ENCODE measurements at places on chromosomes 1 and 21.

GRCh38 chr1:9314111-9314510 lies 21.4 kb downstream of the SPSB1 start:
- DNase-seq = no peak

GRCh38 chr1:236608930-236609726 lies 4.8 kb upstream of the HEATR1 start:
- peak; percentile 13 for DNase-seq

- no peak for DNase-seq
Observed at GRCh38 chr1:109116286-109116685, 2.4 kb downstream of the ELAPOR1 start.

GRCh38 chr1:204073837-204074273 lies 940 bp downstream of the SOX13 start:
- no peak for DNase-seq

- DNase-seq = no peak
Observed at GRCh38 chr1:9320520-9321479, 28.1 kb downstream of the SPSB1 start.

DNA sequence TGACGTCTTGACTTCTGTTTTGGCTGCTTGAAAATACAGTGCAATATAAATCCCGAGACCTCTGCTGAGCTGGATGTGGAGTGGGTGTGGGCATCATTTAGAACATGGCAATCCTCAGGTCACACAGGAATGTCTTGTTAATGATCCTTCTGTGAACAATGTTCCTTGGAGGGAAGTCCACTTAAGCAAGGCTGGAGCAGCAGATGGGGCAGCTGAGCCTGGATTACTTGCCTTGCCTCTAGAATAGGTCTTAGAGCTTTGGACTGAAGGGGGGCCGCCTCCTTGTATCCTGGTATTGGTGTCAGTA lies 926 bp upstream of the SCMH1 start:
- no peak for DNase-seq

DNA sequence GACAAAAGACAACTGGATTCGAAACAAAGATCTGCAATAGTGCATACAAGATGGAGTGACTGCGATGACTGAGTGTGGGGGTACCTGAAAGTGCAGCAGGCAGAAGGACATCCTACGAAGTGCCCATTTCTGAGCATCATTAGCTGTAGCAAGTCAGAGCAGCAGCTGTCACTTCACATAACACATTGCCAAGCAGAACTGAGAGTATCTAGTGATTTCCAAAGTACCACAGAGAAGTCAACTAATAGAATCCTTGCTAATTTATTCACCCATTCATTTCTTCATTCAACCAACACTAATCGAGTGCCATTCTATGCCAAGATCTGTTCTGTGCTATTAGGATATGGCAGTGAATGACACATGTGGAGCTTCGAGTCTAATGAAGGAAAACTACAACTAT lies 31.6 kb upstream of the CAMSAP2 start:
- DNase-seq = no peak

DNA sequence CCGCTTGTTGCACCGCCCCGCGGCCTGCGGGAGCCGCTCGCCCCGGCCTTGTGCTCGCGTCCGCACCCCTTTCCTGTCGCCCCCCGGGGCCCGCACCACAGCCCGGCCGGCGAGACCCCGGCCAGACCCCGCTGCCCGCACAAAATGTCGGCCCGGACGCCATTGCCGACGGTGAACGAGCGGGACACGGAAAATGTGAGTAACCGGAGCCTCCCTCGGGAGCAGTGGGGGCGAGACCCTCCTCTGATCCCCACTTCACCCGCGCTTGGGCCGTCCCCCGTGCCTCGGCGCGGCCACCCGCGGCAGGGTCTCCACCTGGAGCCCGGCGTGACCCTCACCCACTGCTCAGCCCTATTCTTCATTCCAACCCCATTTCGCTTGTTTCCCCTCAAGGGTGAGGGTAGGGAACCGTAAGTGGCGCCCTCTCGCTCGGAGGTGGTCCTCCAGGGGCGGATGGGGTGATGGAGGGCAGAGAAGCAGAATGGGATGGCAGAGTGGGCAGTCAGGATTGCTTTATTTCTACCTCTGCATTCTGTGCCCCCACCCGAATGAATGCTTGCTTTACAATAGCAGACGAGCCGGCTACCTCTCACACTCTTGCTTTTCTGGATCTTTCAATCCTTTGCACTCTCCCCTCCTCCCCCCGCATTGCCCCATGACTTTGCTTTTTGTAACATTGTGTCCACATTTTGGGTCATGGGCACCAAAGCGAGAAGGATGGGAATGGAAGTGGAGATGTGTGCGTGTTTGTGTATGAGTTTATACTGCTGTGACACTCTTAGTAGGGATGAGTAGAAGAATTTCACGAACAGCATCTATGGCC lies 954 bp downstream of the MARK1 start:
- no peak for DNase-seq

DNA sequence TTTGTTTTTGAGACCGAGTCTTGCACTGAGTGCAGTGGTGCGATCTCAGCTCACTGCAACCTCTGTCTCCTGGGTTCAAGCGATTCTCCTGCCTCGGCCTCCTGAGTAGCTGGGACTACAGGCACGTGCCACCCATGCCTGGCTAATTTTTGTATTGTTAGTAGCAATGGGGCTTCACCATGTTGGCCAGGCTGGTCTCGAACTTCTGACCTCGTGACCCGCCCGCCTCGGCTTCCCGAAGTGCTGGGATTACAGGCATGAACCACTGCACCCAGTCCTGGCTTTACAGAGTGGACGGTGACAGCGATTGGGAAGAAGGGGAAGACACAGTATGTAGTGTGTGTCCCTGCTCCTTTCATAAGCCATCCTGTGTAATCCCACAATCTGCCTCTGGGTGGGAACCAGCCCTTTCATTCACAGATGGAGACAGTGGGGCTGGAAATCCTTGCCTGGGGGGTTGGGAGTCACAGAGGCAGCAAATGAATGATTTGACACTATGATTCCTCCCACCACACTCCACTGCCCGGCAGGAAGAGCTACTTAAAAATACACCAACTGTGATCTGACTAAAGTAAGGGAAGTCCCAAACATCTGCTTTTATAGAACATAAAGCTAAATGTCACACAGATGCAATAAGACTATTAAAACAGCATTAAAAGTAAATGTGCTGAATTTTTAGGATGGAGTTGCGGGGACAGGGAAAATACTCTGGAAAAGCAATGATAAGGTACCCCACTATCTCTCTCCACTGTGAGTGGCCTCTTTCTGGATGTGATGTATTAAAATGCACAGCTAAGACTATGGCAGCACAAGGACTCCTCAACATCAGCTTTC lies 4.5 kb downstream of the PARP1 start:
- DNase-seq = no peak

GRCh38 chr1:156860113-156860627 lies 495 bp upstream of the NTRK1 start:
- DNase-seq = no peak

DNA sequence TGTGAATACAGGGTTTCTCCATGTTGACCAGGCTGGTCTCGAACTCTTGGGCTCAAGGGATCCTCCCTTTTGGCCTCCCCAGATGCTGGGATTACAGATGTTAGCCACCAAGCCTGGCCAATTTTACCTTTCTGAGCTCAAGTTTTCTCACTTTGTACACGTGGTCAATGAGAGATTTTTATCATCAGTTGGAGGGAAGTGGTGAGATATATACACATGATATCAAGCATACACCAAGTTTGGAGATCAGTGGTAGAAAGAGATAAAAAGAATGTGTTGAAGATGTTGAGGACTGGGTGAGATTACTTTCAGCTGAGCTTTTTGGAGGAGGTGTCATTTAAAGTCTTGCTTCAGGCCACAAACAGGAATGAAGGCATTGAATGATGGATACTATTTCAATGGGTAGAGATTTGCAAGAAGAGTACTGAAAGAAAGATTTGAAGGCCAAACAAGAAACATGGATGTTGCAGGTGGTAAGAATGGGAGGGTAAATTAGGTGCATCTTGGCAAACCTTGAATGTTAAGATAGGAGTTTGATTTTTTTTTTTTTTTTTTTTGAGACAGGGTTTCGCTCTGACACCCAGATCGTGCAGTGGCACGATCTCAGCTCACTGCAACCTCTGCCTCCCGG lies 3.0 kb upstream of the SESN2 start:
- DNase-seq = no peak

- DNase-seq = no peak
Observed at GRCh38 chr1:36160949-36161485, 5.1 kb downstream of the MAP7D1 start.

- no peak for DNase-seq
Observed at GRCh38 chr1:22247527-22248245, 104.8 kb upstream of the WNT4 start.

DNA sequence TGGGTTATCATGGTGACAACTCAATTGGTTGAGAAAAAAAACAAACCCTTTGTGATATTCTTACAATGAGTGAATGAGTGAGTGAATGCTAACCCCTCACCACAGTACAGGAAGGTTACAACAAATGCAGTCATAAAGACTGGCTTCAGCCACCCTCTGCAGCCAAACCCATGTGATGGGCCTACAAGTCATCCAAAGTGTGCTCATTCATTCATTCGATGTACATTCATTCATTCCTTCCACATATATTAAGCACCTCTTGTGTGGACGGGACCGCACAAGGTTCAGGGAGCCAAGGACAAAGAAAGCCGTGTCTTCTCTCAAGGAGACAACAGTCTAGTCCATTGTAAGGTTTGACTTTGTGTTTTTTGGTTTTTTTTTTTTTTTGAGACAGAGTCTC lies 49.4 kb downstream of the WDR4 start:
- no peak for DNase-seq

DNA sequence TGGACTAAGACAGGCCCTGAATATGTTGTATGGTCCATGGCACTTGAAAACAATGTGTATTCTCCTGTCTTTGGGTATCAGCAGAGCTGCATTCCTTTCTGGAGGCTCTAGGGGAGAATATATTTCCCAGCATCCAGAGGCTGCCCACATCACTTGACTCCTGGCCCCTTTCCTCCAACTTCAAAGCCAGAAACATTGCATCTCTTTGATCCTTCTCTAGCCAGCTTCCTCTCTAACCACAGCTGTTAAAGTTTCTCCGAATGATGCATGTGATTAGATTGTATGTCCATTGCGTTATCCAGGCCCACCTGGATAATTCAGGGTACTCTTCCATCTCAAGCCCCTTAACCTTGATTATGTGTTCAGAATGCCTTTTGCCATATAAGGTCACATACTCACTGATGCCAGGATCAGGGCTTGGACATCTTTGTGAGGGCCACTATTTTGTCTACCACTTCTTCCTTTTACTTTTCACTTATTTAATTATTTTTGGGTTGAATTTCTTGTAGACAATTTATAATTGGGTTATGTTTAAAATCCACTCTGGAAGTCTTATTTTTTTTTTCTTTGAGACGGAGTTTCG lies 5.3 kb downstream of the CHD1L start:
- no peak for DNase-seq

- peak; percentile 82 for DNase-seq
Observed at GRCh38 chr1:53449021-53449420, 10.2 kb upstream of the DMRTB1 start.

Data from AG09309 (cell line).